Heart left ventricle (tissue), 16 donors: ENCODE measurements at places on chromosomes 2 and 18. TPM values are rescaled to one million over a fixed set of nuclear protein-coding genes. Genes with fewer than 3 reads are reported as not detected.
A peak's percentile ranks its signal among the peaks of the same experiment; 100 is the strongest.

DNA sequence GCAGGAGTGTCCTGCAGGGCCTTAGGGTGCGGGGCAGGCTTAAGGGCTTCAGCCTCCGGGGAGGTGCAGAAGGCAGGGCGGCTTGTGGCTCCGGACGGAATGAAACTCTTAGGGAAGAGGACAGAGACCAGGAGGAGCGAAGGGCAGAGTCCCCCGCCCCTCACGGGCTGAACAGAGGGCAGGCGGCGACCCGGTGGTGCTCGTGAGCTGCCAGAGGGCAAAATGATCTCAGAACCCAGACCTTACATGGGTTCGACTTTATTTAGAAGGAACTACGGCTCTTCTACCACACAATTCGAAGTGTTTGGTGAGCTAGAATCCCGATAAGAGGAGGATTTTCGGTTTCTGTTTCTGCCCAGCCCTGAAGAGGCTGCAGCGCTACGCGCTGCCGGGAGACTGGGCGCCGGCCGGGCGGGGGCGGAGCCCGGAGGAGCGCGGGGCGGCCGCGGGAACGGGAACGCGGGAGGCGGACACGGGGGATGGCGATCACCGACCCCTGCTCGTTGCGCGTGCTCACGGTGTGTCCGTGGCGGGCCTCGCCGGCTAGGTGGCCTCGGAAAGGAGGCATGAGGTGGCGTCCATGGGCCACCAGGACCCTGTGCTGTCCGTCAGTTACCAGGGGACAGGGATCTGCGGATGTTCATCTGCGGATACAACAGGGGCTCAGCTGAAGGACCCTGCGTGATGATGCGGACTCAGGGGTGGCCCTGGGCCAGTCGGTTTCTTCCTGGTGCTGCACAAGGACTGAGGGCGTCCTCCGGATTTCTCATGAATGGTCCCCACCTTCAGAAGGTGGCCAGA is 4.2 kb upstream of the SP100 start:
- no peaks in the 10 kb centered on the region for H3K27me3 ChIP-seq
- no peaks in the 10 kb centered on the region for H3K36me3 ChIP-seq
- peak; percentile 71 for DNase-seq
- peak overlapping the region; percentile 73 for H3K4me3 ChIP-seq

DNA sequence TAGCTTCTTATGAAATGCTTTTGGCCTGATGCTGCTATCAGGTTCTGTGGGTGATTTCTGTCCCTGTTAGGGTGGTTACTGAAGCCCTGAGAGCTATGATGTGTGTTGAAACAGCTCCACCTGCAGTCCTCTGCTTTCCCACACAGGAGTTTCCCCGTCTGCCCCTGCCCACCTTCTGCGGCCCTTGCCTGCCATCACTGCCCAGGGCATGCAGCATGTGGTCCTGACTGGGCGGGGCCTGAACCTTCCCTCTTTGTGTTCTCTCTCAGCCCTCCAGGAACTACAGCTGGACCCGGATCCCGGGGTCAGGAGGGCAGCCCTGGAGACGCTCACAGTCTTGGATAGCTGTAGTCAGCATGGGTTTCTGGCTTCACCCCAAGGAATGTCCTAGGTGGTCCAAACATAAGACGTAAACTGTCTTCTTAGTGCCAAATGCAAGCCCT is 21.4 kb downstream of the HJURP start:
- no peak overlapping the region for H3K27ac ChIP-seq
- H3K36me3 ChIP-seq = no peaks in the 10 kb centered on the region
- H3K27me3 ChIP-seq = no peaks in the 10 kb centered on the region
- H3K4me1 ChIP-seq = no peaks in the 10 kb centered on the region

- H3K4me3 ChIP-seq = no peak overlapping the region
- H3K4me1 ChIP-seq = peaks cover 4% of the 10 kb centered on the region
- no peaks in the 10 kb centered on the region for H3K36me3 ChIP-seq
- H3K27ac ChIP-seq = no peak overlapping the region
- no peaks in the 10 kb centered on the region for H3K27me3 ChIP-seq
Measured at GRCh38 chr18:7329016-7329415, 98.1 kb downstream of the LRRC30 start.

DNA sequence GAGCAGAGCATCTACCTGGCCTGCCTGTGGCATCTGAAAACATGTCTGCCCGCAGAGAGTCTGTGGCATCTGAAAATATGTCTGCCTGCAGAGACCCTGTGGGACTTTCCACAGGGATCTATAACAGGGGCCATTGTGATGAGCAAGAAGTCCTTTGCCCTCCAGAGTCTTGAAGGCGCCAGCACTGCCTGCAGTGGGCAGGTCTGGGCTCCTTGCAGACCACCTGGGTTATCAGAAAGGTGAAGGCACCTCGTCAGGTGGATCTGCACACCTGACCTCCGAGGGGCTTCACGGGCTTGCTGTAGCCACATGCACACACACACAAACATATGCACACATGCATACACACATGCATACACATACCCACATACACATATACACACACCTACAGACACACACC is 189.5 kb upstream of the HDAC4 start:
- peak; percentile 8 for DNase-seq
- H3K36me3 ChIP-seq = no peaks in the 10 kb centered on the region
- no peak overlapping the region for H3K4me3 ChIP-seq
- H3K27me3 ChIP-seq = no peaks in the 10 kb centered on the region

GRCh38 chr18:35410561-35410960 is 33.4 kb upstream of the ZNF396 start:
- H3K36me3 ChIP-seq = no peaks in the 10 kb centered on the region
- no peak overlapping the region for H3K4me3 ChIP-seq
- peaks cover 8% of the 10 kb centered on the region for H3K4me1 ChIP-seq
- H3K27ac ChIP-seq = no peak overlapping the region

The CNTNAP5 gene
- total RNA-seq = not detected

GRCh38 chr2:126881591-126881990 is 17.1 kb upstream of the TEX51 start:
- DNase-seq = no peak
- H3K4me3 ChIP-seq = no peak overlapping the region
- peaks cover 10% of the 10 kb centered on the region for H3K4me1 ChIP-seq
- no peak overlapping the region for H3K27ac ChIP-seq

The EML6 gene
- total RNA-seq = 0.63 TPM

GRCh38 chr2:223214394-223215253 is 162.6 kb downstream of the KCNE4 start:
- H3K27me3 ChIP-seq = no peaks in the 10 kb centered on the region
- no peak overlapping the region for H3K27ac ChIP-seq
- DNase-seq = no peak
- no peaks in the 10 kb centered on the region for H3K4me1 ChIP-seq
- no peaks in the 10 kb centered on the region for H3K36me3 ChIP-seq
- no peak overlapping the region for H3K4me3 ChIP-seq

- no peak overlapping the region for H3K27ac ChIP-seq
- no peak for DNase-seq
- H3K27me3 ChIP-seq = peaks cover 30% of the 10 kb centered on the region
- H3K36me3 ChIP-seq = no peaks in the 10 kb centered on the region
- no peaks in the 10 kb centered on the region for H3K4me1 ChIP-seq
- H3K4me3 ChIP-seq = no peak overlapping the region
Measured at GRCh38 chr18:79385708-79386341, 9.9 kb upstream of the NFATC1 start.

GRCh38 chr2:188746727-188747126 is 227.4 kb upstream of the COL3A1 start:
- no peaks in the 10 kb centered on the region for H3K4me1 ChIP-seq
- H3K27ac ChIP-seq = no peak overlapping the region
- no peaks in the 10 kb centered on the region for H3K36me3 ChIP-seq
- no peaks in the 10 kb centered on the region for H3K27me3 ChIP-seq
- no peak for DNase-seq

DNA sequence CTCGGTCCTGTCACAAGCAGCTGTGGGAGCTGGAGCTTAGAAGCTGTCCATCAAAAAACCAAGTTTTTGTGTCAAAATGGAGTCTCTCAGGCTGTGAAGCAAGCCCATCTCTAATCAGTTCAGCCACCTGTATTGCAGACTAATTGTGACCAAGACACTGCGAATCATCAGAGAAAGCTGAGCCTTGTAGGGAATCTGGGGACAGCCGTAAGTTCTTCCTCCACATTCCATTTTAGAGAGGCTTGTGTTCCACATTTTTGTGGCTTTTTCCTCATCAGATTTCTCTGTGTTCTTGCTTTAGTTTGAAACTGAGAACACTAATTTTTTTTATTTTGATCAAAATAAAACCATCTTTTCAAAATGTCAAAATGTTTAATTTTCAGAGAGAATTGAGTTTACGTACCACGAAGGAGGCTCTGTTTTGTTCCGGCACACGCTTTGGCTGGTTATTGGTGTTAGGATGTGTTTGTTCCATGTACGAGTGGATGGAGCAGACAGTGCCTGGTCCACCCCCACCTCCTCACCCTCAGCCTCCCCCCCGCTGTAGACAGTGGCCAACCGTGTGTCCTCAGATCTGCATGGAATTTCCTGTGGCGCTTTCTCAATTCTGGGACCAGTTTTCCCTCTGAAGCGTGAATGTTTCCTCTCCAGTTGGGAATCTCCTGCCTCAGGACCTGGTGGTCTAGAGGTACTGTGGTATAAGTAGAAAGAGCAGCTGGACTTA is 140.8 kb downstream of the AGAP1 start:
- no peak overlapping the region for H3K4me3 ChIP-seq
- DNase-seq = no peak
- peak overlapping the region; percentile 43 for H3K27ac ChIP-seq
- H3K36me3 ChIP-seq = no peaks in the 10 kb centered on the region
- peaks cover under 1% of the 10 kb centered on the region for H3K4me1 ChIP-seq

The TFCP2L1 gene
- total RNA-seq = not detected

The MRPS9 gene
- 71.2 TPM for total RNA-seq

DNA sequence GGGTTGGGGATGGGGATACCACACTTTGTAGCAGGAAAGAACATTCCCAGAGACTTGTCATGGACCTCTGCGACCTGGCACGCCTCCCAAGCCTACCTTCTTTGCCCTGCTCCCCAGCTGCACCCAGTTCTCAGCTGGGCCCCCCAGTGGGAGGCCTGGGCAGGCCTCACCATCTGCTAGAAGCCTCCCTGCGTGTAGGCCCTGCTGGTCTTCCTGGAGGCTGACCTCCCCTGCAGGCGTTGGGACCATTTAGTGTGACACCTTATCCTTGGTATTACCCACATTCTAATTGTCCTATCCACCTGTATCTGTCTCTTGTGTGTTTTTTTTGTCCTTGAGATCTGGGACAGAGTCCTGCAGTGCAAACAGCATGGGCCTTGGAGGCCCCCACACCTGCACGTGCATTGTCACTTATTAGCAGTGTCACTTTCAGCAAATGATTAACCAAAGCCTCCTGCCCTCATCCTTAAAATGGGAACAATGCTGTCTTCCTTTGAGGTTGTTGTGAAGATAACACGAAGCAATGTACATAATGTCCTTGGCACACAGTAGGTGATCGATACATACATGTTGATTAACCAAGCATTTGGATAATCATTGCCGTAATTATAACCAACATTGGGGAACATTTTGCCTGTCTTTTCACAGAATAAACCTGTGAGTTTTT is 77.2 kb downstream of the LIPG start:
- no peak overlapping the region for H3K27ac ChIP-seq
- no peaks in the 10 kb centered on the region for H3K27me3 ChIP-seq
- no peaks in the 10 kb centered on the region for H3K36me3 ChIP-seq

The SPC25 gene
- total RNA-seq = 0.51 TPM

GRCh38 chr2:68737711-68738110 is 3.1 kb downstream of the ARHGAP25 start:
- H3K36me3 ChIP-seq = no peaks in the 10 kb centered on the region
- H3K27ac ChIP-seq = no peak overlapping the region
- H3K4me3 ChIP-seq = no peak overlapping the region
- no peaks in the 10 kb centered on the region for H3K27me3 ChIP-seq
- DNase-seq = no peak
- H3K4me1 ChIP-seq = no peaks in the 10 kb centered on the region

DNA sequence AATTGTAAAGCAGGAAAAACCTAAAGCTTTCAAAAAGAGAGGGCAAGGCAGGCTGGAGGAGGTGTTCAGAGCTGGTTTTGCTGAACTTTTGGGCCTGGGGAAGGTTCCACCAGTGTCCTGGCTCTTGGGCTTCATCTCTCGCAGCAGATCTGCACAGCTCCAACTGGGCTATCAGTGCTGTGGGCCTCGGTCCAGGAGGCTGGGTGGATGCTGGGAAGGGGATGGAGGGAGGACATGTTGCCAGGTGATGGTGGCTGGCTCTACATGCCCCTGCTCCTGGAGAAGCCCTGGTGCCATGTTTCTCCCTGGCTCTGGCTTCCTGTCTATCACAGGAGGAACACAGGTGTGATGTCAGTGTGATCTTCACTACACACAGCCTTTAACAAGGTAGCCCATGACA is 187.1 kb downstream of the SH3RF3 start:
- H3K27ac ChIP-seq = no peak overlapping the region
- DNase-seq = no peak
- H3K27me3 ChIP-seq = no peaks in the 10 kb centered on the region

- no peak overlapping the region for H3K27ac ChIP-seq
- H3K36me3 ChIP-seq = no peaks in the 10 kb centered on the region
- no peak for DNase-seq
- no peak overlapping the region for H3K4me3 ChIP-seq
- no peaks in the 10 kb centered on the region for H3K27me3 ChIP-seq
Measured at GRCh38 chr2:100437751-100438150, 20.3 kb upstream of the CHST10 start.

The NMUR1 gene
- total RNA-seq = not detected

DNA sequence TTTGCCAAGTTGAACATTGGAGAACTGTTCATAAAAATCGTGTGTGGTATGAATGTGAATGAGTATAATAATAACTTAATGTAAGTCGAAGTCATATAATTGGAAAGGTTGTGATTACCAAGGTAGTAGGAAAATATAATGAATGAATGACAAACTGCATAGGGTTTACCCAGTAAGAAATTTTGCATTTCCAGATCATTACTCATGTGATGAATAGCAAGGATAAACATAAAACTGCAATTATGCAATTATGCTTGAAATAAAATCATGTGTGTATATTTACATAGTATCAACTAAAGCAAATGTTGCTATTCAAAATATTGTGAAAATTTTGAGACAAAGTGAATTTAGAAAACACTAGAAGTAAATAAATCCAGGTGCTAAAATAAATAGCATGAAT is 1108.7 kb upstream of the TMEFF2 start:
- no peak overlapping the region for H3K4me3 ChIP-seq
- DNase-seq = no peak
- H3K27me3 ChIP-seq = no peaks in the 10 kb centered on the region
- no peaks in the 10 kb centered on the region for H3K36me3 ChIP-seq
- no peaks in the 10 kb centered on the region for H3K4me1 ChIP-seq

- no peak overlapping the region for H3K27ac ChIP-seq
- H3K4me3 ChIP-seq = no peak overlapping the region
- no peak for DNase-seq
- H3K27me3 ChIP-seq = no peaks in the 10 kb centered on the region
Measured at GRCh38 chr2:85189606-85190270, 56.5 kb downstream of the TCF7L1 start.

DNA sequence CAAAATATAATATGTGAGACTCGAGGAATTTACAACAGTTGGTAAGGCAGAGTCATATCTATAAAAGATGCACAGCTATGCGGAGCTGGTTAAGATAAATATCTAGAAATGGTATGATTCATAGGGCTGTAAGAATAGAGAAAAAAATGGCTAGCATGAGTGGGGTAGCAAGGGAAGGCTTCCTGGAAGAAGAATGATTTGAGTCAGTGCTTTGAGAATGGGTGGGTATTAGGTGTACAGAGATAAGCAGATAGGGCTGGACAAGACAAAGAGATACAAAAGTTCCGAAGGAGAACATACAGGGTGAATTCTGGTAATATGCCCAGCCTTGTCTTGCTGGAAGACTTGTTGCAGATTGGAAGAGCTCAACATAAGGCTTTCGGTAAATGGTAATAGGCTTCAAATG is 291.5 kb upstream of the CCDC68 start:
- peaks cover 16% of the 10 kb centered on the region for H3K4me1 ChIP-seq
- H3K27ac ChIP-seq = peak overlapping the region; percentile 65
- no peak for DNase-seq
